ENCODE measurements at places on chromosomes 7 and 10. TPM values are rescaled to one million over a fixed set of nuclear protein-coding genes. Genes with fewer than 3 reads are reported as not detected.

DNA sequence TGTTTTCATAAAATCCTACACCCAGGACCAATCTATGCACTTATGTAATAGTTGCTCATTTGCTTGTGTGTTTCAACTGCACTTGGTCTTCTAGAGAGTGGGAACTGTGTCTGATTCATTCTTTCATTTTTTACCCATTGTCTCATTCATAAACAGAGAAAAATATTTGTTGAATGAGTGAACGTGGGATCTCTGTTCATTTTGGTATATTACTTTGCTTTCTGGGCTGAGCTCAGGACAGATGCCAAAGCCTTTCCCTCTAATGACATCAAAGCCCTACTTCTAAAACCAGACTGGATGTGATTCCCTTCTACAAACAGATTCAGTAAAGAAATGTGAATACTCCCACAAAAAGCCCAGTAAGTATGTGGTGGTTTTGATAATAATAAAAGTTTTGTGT, 145.2 kb downstream of the ST7 start:
- no peaks in the 10 kb centered on the region for H3K27me3 ChIP-seq
- H3K36me3 ChIP-seq, result no peaks in the 10 kb centered on the region
- no peak overlapping the region for H3K4me3 ChIP-seq
- no peak overlapping the region for H3K27ac ChIP-seq
- H3K4me1 ChIP-seq, result peaks cover 4% of the 10 kb centered on the region

DNA sequence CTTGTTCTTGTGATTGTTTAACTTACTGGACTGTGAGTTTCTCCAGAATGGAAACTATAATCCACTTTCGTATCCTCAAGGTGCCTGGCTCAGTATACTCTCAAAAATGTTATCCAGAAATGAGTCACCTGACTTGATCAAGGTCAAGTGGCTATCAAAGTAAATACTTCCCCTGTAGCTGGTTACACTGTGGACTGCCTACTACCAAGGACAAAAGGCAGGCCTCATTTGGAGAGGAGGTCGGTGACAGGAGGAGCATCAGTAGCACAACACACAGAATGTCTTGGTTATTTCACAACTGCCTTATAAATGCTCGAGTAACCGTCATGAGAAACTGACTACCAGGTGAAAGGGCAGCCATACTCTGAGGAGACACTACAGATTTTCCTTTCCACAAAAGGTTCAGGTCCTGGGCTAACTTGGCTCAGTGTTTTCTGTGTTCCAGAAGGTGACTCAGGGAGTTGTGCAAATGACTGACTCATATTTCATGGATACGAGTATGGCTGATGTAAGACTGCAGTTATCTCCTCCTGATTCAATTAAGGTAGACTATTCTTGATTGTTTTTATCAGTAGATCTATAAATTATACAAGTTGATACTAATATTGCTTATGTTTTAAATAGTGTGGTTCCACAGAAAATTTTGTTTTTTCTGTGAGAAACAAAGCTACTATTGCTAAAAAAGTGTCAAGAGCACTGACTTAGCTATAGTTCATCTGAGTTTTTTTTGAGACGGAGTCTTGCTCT, 4.2 kb upstream of the CCNY start:
- no peak overlapping the region for H3K4me3 ChIP-seq
- ATAC-seq, result peak; percentile 22
- peaks cover 35% of the 10 kb centered on the region for H3K4me1 ChIP-seq

The FRA10AC1 gene
- 19.8 TPM for total RNA-seq

The TRPV5 gene
- total RNA-seq, result 0.13 TPM

The NACAD gene
- 0.71 TPM for total RNA-seq
